ENCODE measurements at places on chromosomes 1 and 21. TPM values are rescaled to one million over a fixed set of nuclear protein-coding genes. Genes with fewer than 3 reads are reported as not detected.
A peak's percentile ranks its signal among the peaks of the same experiment; 100 is the strongest.

Gene F11R
- 6.6 TPM for total RNA-seq

GRCh38 chr1:8133657-8134430 lies 107.7 kb upstream of the ERRFI1 start:
- peak; percentile 98 for DNase-seq

GRCh38 chr1:100528871-100529270 lies 9.1 kb upstream of the GPR88 start:
- no peak for DNase-seq

DNA sequence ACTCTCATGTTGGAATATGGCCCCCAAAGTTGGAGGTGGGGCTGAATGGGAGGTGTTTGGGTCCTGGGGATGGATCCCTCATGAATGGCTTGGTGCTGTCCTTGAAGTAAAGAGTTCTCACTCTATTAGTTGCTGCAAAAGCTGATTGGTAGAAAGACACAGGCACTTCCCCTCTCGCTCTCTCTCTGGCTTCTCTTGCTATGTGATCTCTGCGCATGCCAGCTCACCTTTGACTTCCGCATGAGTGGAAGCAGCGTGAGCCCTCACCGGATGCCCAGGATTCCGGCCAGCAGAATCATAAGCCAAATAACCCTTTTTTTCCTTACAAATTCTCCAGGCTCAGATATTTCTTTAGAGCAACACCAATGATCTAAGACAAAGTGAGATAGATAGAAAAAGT lies 20.9 kb upstream of the CCSAP start:
- no peak for DNase-seq

GRCh38 chr1:72827278-72827677 lies 544.9 kb upstream of the NEGR1 start:
- peak; percentile 65 for DNase-seq

DNA sequence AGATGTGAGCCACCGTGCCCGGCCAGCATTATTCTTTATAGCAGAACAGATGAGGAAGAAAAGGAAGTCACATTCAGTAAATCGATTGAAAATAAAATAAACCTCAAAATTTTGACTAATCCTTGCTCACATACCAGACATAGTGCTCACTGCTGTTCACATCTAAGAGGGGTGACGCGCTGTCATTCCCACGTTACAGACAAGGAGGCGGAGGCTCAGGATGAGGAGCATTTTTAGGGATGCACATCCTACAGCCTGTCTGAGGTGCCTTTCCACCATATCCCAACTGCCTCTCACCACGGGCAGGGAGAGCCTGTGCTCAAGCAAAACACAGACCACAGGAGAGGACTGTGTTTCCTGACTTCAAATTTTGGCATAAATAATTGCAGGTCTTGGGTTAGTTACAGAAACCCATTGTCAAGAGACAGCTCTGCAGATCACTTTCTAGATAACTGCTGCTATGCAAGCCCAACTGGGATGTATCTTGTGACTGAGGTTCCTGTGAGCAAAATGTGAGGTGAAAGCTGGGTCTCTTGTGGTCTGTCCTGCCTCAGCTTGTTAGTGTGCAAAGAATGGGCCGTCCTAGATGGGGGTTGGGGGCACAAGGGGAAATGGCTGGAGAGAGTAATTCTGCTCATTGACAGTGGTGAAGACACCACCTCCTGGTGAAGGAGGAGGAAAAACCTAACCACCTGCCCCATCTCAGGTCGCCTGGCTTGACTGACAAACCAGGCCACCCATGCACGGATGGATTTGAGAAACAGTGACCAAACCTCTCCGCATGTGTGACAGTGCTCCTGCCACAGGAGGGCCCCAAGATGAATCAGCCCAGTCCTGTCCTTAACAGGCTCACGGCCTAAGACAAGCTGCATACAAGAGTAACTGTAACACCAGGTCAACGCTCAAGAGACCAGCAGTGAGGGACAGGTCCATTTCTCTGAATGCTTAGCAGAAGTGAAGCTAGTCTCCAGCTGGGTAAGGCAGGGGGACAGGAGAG lies 8.2 kb downstream of the TNN start:
- peak; percentile 56 for DNase-seq

DNA sequence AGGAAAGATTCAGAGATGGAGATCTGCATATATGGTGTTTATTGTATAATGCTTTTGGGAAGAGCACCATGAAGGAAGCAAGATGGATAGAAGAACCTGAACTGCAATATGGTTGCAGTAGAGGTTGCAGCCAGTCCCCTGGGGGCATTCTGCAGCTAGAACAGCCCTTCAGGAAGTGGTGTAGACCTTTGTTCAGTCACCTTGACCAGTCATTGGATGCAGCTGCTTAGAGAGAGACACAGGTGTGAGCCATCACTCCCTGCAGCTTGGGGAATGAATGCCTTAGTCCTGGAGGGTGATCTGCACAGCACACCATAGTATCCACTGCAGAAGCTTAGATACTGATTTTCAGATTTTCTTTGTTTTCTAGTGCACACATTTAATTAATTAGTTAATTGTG lies 42.3 kb downstream of the NEK7 start:
- DNase-seq, result no peak

DNA sequence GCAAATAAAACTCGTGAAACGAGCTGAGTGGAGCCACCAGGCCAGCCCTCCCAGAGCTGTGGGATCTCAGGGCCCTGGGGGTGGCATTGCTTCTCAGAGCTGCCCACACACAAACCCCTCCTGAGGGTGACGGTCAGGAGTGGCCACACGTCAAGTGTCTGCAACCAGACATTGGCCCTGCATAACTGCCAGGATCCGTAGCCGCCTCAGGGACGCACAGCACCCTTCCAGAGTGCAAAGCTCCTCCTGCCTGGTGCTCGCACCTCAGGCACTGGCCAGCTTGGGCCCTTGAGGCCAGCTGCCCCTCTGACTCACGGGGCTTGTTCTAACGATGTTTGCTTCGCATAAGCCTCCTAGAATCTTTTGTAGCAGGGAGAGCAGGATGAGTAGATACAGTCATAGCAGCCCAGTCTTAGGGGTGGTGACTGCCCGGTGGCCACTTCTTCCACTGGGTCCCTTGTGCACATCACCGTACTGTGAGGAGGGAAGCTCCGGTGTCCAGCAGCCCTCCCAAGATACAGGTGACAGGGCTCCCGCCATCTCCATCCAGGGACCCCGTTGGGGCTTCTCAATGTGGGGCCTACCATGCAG lies 5.0 kb downstream of the WNT3A start:
- DNase-seq, result no peak

- DNase-seq, result peak; percentile 92
Measured at GRCh38 chr1:209095627-209096595, 487.6 kb upstream of the CAMK1G start.

- no peak for DNase-seq
Measured at GRCh38 chr1:228836427-228836826, 101.1 kb downstream of the RHOU start.

Gene SMCP
- not detected for total RNA-seq

Gene CLEC20A
- not detected for total RNA-seq

DNA sequence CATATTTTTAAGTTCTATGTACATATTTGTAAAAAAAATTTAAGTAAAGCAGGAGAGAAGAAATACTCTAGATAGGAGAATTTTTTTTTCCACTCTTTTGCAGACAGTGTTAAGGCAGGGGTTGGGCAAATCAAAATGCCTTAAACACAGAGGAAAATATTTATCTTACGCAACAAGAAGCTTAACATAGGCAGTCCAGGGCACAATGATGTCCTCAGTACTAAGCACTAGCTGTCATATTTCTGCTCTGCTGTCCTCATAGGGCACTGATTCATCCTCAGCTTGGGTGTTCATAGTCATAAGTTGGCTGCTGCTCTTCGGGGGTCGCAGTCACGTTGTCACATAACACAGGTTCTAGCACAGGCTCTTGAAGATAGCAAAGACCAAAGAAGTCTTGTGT lies 247.4 kb downstream of the PTBP2 start:
- DNase-seq, result no peak

Gene GUCA2B
- not detected for total RNA-seq

DNA sequence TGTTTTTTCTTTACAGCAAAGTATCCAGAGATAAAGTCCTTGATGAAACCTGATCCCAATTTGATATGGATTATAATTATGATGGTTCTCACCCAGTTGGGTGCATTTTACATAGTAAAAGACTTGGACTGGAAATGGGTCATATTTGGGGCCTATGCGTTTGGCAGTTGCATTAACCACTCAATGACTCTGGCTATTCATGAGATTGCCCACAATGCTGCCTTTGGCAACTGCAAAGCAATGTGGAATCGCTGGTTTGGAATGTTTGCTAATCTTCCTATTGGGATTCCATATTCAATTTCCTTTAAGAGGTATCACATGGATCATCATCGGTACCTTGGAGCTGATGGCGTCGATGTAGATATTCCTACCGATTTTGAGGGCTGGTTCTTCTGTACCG lies 6.5 kb downstream of the DEGS1 start:
- no peak for DNase-seq

Gene FCMR
- total RNA-seq, result not detected

DNA sequence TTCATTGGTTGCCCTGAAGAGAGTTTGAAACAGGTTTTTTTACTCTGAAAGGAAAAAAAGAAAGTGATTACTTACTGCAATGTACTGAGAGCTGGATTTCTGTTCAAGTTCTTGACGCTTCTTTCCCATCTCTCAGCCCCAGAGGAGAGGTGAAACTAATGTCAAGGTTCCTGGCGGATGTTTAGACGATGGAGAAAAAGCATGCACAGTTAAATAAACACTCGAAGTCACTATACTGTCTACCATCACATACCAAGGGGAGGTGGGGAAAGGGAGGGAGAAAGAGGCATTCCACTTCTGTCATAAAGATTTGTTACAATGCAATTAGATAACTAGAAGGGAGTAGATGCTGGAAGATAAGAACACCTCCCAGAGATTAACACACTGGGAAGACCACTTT lies 177.0 kb upstream of the TNR start:
- no peak for DNase-seq

GRCh38 chr21:44517175-44517899 lies 22.7 kb downstream of the KRTAP10-1 start:
- peak; percentile 94 for DNase-seq

DNA sequence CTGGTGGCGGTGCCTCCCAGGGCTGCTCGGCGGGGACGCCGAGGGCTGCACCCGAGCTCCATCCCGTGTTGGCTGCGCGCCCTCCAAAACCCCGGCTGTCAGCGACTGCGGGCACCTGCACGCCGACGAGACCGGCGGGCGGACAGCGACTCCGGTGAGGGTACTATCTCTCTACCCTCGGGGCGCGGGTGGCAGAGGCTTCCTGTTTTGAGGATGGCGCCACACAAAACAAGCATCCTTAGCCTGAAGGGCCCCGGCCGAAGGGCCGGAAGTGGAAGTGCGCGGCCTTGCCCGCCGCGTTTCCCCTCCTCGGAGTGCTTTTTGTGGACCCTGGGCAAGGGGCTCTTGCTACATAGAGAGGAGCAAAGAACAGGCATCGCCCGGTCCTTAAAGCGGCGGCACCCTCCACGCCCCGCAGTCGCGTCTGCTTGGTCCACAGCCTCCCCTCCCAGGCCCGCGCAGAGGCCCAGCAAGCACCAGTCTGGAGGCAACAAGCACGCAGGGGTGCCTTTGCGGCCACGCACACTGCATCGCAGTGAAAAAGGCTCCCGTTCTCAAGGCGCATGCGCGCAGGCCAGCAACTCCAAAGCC lies 561 bp upstream of the COQ8A start:
- DNase-seq, result peak; percentile 57

- no peak for DNase-seq
Measured at GRCh38 chr1:109295712-109296415, 10.9 kb downstream of the MYBPHL start.

Gene CFAP141
- total RNA-seq, result not detected

- DNase-seq, result no peak
Measured at GRCh38 chr1:110319332-110320167, 19.6 kb upstream of the RBM15 start.

Measured in HT1080 (cell line).